HS-5 (cell line): ENCODE measurements at places on chromosomes 1 and 21.

DNA sequence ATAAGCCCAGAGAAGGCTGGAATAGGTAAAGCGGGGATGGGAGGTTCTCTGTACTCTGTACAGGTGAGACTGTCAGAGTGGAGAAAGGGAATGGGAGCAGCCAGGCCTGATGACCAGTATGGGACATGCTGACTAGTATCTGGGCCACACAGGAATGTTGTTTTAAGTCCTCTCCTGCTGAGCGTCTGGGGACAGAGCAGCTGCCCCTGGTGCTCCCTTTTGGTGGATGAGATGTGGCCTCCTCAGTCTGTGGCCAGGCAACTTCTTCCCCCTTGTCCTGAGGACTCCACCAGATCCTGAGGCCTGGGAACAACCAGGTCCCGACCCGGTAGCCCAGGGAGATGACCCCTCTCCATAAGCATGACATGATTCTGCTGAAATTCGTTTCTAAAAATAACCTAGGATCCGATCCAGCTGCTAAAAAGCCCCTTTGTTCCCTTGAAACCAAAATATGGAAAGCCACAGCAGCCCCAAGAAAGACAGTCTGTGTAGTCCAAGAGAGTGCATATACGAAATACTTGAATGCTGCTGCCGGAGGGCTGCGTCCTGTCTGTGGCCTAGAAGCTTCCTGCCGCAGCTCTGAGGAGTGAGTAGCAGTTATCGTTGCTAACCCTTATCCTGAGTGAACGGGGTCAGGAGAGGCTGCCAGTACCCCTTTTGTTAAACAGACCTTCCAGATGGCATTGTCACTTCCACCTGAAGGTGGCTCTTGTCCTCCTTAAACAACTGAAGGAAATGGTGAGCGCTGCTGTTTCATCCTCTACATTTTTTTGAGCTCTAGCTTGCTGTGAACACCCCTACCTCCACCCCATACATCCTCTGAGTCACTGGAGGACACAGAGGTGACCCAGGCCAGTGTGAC, 47.1 kb downstream of the ATP2B4 start:
- DNase-seq: peak; percentile 92

DNA sequence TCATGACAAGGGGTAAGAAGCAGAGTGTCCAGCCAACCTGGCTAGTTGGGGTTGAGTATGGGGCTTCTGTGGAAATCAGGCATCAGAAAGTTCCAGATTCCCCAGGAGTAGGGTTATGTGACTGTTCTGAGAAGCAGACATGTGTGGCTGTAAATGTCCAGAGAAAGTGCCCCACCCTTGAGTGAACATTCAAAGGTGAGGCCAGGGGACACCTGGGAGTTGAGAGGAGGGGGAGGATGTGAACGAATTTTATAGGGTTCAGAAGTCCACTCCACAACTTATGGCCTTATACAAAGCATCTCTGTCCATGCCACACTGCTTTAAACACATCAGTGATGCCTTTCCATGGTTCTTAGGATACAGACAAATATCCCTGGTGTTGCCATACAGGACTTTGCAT, 133.3 kb downstream of the IGSF21 start:
- DNase-seq: no peak

DNA sequence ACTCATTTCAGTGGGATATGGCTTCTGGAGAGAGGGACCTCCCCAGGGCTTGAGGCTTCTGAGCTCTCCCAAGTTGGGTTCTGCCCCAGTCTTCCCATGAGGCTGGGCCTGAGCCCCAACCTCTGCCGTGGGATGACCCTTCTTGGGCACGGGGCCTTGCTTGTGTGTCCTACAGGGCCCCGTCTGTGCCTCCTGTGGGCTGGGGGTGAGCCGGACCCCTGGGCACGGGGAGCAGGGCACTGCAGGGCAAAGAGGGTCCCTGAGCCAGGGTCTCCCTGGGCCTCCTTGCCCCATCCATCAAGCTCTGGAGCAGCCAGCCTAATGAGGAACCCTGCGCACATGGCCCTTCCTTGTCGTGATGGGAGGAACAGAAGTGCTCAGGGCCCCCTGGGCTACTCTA, 5.2 kb upstream of the SMYD3 start:
- DNase-seq: no peak

DNA sequence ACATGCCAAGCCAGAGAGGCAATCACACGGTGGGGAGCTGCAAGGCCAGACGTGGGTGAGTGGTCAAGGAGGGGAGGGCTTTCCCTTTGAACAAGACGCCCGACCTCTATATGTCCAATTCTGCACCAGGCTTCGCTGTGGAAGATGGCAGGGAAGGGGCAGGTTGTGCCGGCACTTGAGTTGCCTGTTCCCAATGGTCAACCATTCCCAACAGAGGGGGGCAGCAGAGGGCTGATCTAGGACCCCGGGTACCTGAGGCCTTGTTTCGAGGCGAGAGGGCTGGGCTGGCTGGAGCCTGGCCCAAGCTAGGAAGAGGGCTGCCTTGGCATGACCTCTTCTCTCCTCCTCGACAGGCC, 64.9 kb downstream of the TMEM53 start:
- no peak for DNase-seq

DNA sequence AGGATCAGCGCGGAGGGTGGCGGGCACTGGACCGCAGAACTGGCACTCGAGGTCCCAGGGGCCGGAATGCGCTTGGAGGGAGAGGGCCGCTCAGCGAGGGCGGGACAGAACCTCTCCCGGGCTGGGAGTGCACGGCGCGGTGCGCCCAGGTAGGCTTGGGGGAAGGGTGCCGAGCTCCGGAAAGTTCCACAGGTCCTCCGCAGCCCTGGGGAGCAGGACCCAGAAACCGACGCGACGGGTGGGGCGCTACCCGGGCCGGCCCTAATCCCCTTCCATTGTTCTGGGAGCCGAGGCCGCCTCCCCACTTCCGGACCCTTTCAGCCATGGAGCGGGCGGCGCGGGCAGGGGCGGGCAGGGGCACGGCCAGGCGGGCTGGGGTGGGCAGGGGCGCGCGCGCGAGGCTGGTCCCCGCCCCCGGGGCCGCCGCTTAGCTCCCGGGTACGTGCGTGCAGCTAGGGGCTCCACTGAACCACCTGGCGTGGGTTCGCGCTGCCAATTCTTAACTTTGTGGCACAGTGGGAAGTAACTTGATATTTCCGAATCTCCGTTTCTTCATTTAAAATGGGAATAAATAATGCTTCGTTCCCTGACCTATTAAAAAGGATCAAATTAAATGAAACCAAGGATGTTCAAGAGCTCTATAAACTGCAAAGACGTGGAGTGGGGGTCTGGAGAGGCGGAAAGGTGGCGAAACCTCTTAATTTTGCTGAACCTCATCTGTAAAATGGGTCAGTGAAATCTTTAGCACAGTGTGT, 20.7 kb downstream of the LGR6 start:
- DNase-seq: no peak

DNA sequence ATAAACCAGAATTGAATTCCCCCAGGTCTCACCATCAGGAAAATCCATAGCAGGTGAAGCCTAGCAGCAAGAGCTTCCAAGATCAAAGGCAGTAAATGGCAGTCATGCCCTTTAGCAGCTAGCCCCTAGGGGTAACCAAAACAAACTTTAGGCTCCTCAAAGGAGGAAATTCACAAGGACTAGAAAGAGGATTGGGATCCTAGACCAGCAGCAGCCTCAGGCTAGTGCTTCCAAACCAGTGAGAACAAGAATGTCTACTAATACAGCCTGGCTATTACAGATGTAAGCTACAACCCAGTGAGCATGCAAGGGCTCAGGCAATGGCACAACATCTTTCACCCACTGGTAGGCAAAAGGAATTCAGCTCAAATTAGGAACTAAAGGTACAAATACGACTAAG, 11.1 kb upstream of the RIMKLA start:
- DNase-seq: no peak

DNA sequence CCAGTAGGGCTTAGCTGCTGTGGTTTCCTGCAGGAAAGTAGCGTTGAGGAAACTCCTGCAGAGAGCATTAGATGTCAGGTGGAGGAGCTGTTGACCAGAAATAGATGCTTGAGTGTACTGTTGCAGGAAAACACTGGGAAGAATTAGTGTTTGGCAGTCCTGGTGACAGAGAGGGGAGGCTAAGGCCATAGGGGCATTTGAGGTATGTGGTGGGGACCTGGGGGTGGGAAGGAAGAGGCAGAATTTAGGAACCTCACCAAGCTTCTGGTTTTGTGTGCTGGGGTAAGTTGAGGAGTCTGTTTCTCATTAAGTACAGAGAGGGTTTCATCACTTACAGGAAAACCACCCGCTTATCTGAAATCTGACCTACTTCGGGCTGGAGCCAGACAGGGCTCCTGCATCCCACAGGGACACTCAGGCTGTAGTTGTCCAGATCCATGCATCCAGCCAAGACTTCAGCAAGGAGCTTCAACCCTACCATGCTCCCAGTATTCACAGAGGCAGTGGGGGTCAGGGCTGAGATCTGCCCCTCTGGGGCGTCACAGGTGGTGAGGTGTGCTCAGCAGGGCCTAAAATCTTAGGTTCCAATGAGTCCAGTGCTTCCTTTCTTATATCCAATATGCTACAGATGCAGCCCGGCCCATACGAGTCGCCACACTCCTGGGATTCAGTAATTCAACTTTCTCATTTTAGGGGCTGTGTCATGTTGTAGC, 15.1 kb downstream of the SH2D2A start:
- DNase-seq: peak; percentile 58

- peak; percentile 49 for DNase-seq
These were observed at the start of gene BTBD19 for GRCh38 chr1:44808063-44808937. TSS of gene BTBD19 (plus strand) at chr1:44808523. CDS start at chr1:44808821, 298 bp downstream.

GRCh38 chr1:208198236-208198635, 45.9 kb downstream of the PLXNA2 start:
- no peak for DNase-seq

DNA sequence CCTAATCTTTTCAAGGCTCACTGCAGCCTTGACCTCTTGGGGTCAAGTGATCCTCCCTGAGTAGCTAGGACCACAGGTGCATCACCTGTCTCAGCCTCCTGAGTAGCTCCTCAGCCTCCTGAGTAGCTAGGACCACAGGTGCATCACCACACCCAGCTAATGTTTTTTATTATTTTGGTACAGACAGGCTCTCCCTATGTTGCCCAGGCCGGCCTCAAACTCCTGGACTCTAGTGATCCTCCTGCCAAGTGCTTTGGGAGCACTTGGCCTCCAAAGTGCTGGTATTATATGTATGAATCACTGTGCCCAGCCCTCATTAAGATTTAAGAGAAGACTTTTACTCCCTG, 58.5 kb upstream of the S1PR1 start:
- DNase-seq: no peak

DNA sequence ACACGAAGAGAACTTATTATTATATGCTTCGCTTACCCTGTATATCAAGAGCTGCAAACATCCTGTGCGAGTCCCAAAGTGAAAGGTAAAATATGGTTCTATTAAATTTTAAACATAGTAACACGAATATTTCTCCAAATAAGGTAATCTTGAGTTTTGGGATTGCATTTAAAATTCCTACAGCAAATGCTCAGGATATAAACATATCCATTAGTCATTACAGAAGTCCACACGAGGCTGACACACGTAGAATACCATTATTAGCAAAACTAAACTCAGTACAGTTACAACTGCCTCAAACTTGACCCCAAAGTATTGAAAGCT, 282 bp upstream of the LYPLAL1 start:
- no peak for DNase-seq

DNA sequence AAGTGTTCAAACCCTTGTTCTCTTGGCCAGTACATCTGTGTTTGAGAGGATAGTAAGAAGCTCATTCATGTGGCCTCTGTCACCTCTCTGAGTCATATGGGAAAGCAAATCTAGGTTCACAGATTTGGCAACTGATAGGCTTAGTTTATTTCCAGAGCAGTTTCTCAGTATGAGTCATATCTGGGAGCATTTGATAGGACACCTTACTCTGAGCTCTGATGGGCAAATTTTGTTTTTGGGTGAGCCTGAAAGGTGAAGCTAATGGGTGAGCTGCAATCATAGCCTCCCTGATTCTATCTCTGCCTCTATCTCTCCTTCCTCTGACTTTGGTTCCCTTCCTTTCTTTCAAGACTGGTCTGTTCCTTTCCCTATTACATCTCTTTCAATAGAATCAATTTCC, 134.4 kb downstream of the S1PR1 start:
- DNase-seq: peak; percentile 82

- no peak for DNase-seq
These were observed 9.3 kb downstream of the CBR1 start for GRCh38 chr21:36079010-36079649.

GRCh38 chr1:150256198-150256553, 1.4 kb upstream of the CA14 start:
- DNase-seq: no peak

GRCh38 chr21:35563885-35564451, 496.4 kb downstream of the SETD4 start:
- DNase-seq: no peak

DNA sequence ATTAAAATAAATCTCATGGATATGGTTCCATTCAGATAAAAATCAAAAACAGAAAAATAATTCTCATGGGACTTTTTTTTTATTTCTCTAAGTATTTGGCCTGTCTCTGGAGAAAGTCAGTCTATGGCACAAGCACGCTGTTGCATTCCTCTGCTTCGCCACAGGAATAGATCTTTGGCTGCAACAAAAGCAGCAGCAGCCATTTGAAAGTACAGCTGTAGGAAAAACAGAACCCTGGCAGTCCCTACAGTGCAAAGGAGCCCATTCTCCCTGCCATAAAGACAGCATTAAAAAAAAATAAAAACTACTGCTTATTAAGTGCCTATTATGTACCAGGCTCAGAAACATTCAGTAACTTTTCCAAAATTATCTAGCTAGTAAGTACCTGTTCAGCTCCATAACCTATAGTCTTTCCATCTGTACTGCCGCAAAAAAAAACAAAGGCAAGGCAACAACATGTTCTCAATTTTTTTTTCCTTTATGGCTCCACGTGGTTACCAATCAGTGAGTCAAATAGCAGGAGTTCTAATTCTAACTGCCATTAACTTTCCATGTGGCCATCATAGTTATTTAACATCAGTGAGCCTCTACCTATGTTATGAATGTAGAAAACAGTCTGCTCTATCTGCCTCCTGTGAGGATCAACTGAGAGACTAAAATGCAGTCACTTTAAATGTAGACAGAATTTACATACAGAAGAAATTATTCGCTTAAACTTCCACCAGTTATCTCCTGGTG, 22.7 kb downstream of the SLC35D1 start:
- no peak for DNase-seq

DNA sequence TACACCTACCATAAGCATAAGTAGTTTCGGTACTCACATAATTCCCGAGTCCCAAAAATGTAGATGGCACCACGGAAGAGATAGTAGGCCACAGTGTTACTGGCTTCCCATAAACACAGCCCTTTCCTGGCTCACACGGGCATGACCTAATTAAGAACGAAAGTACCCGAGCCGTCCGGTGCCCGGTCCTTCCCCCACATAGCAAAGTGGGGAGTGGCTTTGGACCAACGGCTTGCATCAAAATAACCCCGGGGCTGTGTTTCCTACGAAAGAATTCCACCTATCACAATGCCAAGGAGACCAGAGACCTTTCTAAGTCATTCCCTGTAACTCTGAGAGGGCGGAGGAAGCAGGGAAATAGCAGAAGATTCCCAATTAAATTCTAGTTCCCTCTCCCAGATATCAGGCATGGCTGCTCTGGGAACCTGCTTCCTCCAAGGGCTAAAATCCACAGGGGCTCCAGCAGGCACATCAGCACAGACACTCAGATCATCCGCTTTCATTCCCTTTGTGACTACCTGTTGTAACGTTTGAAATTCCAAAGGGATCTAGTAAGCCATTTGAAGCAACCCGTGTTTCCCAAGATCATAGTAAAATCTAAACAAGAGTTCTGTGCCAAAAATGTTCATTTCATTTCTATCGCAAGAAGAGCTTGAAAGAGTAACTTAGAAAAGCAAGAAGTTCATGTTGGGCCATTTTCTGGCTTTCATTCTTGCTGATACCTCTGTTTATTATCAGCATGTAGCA, at the start of gene TMPRSS3:
Gene TMPRSS3, minus strand, starts transcription at position 148 of the 747 bp plus-strand sequence. CDS start 635 bp downstream, outside the sequence.
- DNase-seq: no peak

- no peak for DNase-seq
These were observed 323.0 kb downstream of the CAMTA1 start for GRCh38 chr1:7108251-7108650.

- DNase-seq: no peak
These were observed 22.2 kb upstream of the DNAJC11 start for GRCh38 chr1:6723621-6724428.
